CD4-positive, alpha-beta memory T cell (primary cell): ENCODE measurements at places on chromosomes 11 and 22.

- no peak for DNase-seq
- no peak overlapping the region for H3K4me3 ChIP-seq
- H3K4me1 ChIP-seq, result peaks cover 16% of the 10 kb centered on the region
- no peaks in the 10 kb centered on the region for H3K27me3 ChIP-seq
Observed at GRCh38 chr11:33719587-33719986, 16.6 kb downstream of the CD59 start.

DNA sequence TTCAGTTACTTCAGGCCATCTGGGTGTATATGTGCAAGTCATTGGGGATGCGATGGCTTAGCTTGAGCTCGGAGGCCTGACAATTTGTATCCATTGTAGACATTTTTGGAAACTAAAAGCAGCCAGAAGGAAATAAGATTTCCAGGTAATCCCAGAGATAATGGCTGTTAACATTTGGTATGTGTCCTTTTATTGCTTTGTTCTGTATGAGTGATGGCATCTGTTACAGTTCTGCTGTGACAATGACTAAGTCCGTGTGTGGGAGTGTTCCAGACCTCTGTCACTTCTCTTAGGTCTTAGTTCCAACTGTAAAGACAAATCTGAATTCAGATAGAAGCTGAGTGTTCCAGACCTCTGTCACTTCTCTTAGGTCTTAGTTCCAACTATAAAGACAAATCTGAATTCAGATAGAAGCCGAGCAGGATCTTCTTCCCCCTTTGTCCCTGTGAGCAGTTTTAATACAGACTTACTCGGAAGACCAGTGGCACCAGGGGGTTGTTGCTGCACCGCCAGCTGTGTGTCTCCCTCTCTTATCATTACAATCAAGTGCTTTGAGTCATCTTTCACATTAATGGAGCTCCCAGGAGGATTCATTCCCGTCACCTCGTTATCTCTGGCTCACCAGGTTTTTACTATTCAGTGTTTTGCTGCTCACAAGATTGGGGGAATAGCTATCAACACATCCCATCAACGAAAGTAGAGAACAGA, 190.9 kb upstream of the SORL1-AS1 start:
- H3K4me1 ChIP-seq, result no peaks in the 10 kb centered on the region
- H3K27ac ChIP-seq, result no peak overlapping the region
- H3K27me3 ChIP-seq, result no peaks in the 10 kb centered on the region
- no peaks in the 10 kb centered on the region for H3K36me3 ChIP-seq

GRCh38 chr11:124638500-124638899, 15.8 kb downstream of the TBRG1 start:
- H3K36me3 ChIP-seq, result peaks cover 27% of the 10 kb centered on the region
- H3K4me3 ChIP-seq, result no peak overlapping the region
- H3K4me1 ChIP-seq, result no peaks in the 10 kb centered on the region
- H3K27ac ChIP-seq, result no peak overlapping the region

DNA sequence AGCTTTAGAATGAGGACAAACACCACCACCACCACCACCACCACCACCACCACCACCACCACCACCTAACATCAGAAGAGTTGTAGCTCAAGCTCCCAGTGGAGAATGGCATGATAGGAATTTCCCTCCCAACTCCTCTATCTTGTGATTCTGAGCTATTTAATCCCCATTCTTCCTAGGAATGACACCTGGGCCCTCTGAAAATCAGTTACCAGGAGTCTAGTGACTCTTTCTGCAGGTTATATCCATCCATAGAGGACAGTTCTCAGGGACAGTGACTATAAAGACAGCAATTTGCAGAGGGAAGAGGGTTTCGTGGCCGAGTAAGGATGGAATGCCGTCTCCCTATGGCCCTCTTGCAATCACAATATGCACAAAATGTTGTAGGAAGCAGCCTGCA, 27.8 kb downstream of the MYH9 start:
- H3K27ac ChIP-seq, result peak overlapping the region; percentile 6
- H3K36me3 ChIP-seq, result no peaks in the 10 kb centered on the region
- H3K4me1 ChIP-seq, result peaks cover 100% of the 10 kb centered on the region
- no peaks in the 10 kb centered on the region for H3K27me3 ChIP-seq

GRCh38 chr11:14364322-14364721, 5.3 kb upstream of the RRAS2 start:
- no peak overlapping the region for H3K4me3 ChIP-seq
- H3K27ac ChIP-seq, result no peak overlapping the region
- no peaks in the 10 kb centered on the region for H3K27me3 ChIP-seq
- H3K4me1 ChIP-seq, result peaks cover 3% of the 10 kb centered on the region
- no peaks in the 10 kb centered on the region for H3K36me3 ChIP-seq

GRCh38 chr11:14336507-14337503, 22.2 kb downstream of the RRAS2 start:
- DNase-seq, result no peak
- no peak overlapping the region for H3K4me3 ChIP-seq
- peaks cover 3% of the 10 kb centered on the region for H3K4me1 ChIP-seq
- no peaks in the 10 kb centered on the region for H3K27me3 ChIP-seq
- no peak overlapping the region for H3K27ac ChIP-seq

DNA sequence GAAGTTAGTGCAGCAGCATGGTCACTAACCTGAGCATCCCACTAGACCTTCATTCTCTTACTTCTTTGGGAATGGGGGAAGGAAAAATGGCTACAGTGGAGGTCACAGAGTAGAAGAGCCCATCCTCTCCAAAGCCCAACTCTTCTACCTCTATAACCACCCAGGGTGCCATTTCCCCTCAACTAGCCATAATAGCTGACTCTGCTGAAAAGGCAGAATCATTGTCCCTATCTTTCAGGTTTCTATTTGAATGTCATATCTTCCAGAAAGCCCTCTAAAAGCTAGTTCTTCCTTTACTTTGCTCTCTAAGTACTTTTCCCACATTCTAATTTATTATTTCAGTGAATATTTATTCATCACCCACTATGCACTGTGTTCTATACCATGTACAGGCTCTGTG, 421.6 kb downstream of the TENM4 start:
- H3K4me3 ChIP-seq, result no peak overlapping the region
- no peak for DNase-seq
- no peaks in the 10 kb centered on the region for H3K4me1 ChIP-seq
- H3K36me3 ChIP-seq, result no peaks in the 10 kb centered on the region
- H3K27ac ChIP-seq, result no peak overlapping the region

GRCh38 chr11:45606514-45607281, 58.7 kb downstream of the CHST1 start:
- no peak for DNase-seq
- no peaks in the 10 kb centered on the region for H3K27me3 ChIP-seq
- no peak overlapping the region for H3K4me3 ChIP-seq
- no peaks in the 10 kb centered on the region for H3K36me3 ChIP-seq
- H3K4me1 ChIP-seq, result no peaks in the 10 kb centered on the region

DNA sequence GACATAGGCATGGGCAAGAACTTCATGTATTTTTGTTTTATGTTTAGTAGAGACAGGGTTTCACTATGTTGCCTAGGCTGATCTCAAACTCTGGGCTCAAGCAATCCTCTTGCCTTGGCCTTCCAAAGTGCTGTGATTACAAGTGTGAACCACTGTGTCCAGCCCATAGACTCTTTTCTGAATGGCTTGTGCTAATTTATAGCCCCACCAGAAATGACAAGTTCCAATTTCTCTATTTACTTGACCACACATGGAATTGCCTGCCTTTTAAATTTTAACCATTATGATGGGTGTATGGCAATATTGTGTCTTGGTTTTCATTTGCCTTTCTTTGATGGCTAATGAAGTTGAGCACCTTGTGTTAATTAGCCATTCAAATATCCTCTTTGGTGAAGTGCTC, 85.8 kb upstream of the NECTIN1 start:
- no peaks in the 10 kb centered on the region for H3K27me3 ChIP-seq
- H3K36me3 ChIP-seq, result no peaks in the 10 kb centered on the region
- no peak for DNase-seq
- H3K27ac ChIP-seq, result no peak overlapping the region
- H3K4me3 ChIP-seq, result no peak overlapping the region

DNA sequence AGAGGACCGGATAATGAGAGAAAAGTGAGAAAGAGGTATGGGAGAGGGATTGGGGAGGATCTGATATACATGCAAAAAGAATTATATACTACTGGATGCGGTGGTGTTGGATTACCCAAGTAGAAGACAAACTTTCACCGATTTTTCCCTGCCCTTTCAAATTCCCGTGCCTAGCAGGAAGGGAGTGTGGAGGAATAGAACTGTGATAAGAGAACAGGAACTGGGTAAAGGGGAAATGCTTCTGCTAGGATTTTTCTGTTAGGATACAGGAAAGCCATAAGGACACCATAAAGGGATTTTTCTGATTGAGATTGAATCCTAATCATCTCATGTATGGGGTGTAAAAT, 480 bp upstream of the MTMR2 start:
- H3K4me3 ChIP-seq, result peak overlapping the region; percentile 88
- H3K27ac ChIP-seq, result peak overlapping the region; percentile 58
- no peaks in the 10 kb centered on the region for H3K36me3 ChIP-seq
- DNase-seq, result peak; percentile 3

DNA sequence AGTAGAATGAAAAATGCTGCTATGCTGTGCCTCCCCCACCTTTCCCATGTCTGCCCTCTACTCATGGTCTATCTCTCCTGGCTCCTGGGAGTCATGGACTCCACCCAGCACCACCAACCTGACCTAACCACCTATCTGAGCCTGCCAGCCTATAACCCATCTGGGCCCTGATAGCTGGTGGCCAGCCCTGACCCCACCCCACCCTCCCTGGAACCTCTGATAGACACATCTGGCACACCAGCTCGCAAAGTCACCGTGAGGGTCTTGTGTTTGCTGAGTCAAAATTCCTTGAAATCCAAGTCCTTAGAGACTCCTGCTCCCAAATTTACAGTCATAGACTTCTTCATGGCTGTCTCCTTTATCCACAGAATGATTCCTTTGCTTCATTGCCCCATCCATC, 14.9 kb upstream of the HBE1 start:
- no peaks in the 10 kb centered on the region for H3K27me3 ChIP-seq
- no peaks in the 10 kb centered on the region for H3K36me3 ChIP-seq
- H3K27ac ChIP-seq, result no peak overlapping the region
- no peak for DNase-seq
- no peaks in the 10 kb centered on the region for H3K4me1 ChIP-seq

DNA sequence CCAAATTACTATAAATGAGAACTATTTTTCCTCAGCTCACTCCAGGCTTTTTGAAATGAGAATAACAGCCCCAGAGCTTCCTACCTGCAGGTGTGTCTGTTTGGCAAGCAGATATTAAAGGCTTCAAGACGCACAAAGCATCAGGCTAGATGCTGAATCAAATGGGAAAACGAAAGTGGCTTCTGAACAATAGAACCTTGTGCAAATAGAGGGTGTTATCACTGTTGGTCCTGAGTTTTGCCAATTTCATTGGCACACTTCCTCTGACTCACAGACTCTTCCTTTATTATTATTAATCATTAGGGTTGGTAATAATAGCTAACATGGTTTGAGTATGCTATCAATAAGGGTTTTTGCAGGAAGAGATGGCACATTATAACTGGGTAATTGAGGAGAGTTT, 13.4 kb downstream of the SYT13 start:
- no peaks in the 10 kb centered on the region for H3K36me3 ChIP-seq
- no peaks in the 10 kb centered on the region for H3K27me3 ChIP-seq
- H3K4me1 ChIP-seq, result no peaks in the 10 kb centered on the region
- no peak overlapping the region for H3K27ac ChIP-seq

- H3K27ac ChIP-seq, result no peak overlapping the region
- H3K4me3 ChIP-seq, result no peak overlapping the region
- DNase-seq, result no peak
Observed at GRCh38 chr11:61163714-61164605, 2.7 kb upstream of the VPS37C start.

DNA sequence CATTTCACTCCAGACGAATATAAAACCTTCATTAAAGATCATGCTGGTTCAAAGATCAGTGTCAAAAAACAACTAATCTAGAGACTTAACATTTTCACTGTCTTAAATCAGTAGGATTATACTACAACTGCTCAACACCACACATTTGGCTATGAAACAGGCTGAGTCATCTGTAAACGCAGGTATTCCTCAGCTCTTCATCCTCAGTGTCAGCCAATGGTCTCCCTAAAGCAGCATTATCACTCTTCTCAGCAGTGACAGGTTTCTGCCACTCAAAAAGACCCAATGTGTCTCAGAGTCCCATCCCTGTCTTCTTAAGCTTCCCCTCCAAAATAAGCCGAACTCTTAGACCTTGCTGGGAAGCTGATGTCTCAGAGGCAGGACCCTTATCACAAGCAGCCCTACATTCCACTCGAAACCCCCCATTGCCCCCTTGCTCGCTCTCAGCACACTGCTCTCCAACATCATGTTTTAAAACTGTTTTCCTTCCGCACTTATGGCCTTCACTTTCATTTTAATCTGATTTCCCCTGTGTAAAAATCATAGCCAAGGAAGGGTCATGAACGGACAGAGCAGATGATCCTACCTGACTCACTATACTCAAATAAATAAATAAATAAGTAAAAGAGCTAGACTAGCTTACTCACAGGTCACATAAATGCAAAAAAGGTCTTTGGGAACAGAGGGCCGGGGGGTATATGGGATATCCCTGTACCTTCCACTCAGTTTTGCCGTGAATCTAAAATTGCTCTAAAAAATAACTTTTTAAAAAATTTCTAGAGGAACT, 23.0 kb downstream of the CDON start:
- no peak for DNase-seq
- no peak overlapping the region for H3K4me3 ChIP-seq
- H3K36me3 ChIP-seq, result no peaks in the 10 kb centered on the region
- no peaks in the 10 kb centered on the region for H3K4me1 ChIP-seq
